COR-L47 (cell line): ENCODE measurements at places on chromosomes 7 and 10.

DNA sequence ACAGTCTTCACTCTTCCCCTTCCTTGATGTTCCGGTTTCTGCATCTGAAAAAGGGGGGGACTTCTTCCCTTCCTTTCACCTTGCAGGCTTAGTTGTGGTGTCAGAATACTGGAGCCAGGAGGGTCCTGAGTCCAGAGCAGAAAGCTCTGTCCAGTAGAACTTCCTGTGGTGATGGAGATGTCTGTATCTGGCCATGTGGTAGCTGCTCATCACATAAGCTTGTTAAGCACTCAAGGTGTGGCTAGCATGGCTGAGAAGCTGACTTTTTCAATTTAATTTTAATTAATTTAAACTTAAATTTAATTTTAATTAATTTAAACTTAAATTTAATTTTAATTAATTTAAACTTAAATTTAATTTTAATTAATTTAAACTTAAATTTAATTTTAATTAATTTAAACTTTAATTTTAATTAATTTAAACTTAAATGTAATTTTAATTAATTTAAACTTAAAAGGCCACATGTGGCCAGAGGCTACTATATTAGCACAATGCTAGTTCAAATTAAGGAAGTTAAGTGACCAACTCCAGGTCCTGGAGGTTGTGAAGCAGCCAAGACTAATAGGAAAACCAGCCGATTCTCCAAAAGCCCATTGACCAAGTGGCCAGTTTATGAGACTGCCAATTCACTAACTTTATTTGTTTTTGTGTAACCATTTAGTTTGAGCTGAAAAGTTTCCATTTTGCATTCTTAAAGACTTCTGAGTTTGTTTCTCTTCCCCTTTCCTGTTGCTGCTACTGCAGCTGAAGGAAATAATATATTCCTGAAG, 16.3 kb downstream of the MSRB2 start:
- DNase-seq: no peak

- no peak for DNase-seq
Measured at GRCh38 chr10:116627386-116627933, 6.7 kb downstream of the PNLIPRP2 start.

DNA sequence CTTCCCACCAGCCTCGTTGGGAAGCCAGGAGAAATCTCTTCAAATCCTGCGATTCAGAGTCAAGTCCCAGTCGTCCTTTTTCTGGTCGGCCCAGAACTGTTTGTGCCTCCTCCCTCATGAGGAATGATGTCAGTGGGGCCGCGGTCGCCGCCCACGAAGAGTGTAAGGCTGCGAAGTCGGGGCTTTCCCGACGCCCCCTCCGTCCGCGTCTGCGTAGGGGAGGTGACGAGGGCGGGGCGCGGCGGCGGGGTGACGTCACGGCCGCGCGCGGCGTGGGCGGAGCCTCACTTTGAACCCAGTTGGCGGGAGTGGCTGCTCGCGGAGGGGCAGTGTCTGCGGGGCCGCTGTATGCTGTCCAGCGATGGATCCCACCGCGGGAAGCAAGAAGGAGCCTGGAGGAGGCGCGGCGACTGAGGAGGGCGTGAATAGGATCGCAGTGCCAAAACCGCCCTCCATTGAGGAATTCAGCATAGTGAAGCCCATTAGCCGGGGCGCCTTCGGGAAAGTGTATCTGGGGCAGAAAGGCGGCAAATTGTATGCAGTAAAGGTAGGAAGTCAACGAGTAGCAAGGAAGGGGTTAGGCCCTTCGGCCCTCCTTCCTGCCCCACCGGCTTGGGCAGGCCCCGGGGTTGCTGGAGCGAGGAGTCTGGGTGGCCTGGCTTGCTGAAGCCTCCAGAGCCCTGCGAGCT, at the start of gene MASTL:
TSS of gene MASTL (plus strand) at position 287 of the 689 bp plus-strand sequence. CDS start at position 362, 75 bp downstream.
- DNase-seq: peak; percentile 48

GRCh38 chr10:14087566-14087965, 243.2 kb downstream of the FRMD4A start:
- peak; percentile 0 for DNase-seq

GRCh38 chr7:23523486-23524075, 8.2 kb downstream of the TRA2A start:
- DNase-seq: no peak

- peak; percentile 31 for DNase-seq
Measured at GRCh38 chr7:15555381-15555859, 6.4 kb downstream of the AGMO start.

DNA sequence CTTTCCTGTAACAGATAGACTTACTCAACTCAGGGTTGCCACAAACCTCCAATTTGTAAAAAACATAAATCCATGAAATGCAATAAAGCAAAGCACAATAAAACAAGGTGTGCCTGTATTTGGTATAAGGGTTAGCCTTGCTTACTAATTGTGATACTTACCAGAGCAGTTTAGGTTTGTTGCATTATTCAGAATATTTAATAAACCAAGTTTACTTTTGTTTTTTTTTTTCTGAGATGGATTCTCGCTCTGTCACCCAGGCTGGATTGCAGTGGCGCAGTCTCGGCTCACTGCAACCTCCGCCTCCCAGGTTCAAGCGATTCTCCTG, 79.6 kb downstream of the SEC61G start:
- DNase-seq: no peak

DNA sequence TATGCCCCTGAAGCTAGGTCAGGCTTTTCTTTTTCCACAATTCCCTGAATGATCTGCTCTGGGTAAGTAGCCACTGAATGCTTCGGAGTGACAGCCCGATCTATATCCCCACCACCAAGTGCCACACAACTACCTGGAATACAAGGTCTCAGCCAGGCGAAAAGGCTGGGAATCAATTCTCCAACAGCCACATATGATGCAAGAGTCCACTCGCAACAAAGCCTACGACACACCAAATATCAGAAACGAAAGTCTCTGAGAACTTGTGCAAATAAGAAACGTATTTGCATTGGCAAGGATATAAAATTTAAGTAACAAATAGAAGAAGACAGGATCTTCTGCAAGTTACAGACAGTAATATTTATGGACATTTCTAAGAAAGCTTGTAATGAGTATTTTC, 5.7 kb downstream of the HIPK2 start:
- no peak for DNase-seq

- no peak for DNase-seq
Measured at GRCh38 chr10:124423813-124424212, 5.1 kb upstream of the OAT start.

- no peak for DNase-seq
Measured at GRCh38 chr10:36640626-36641025, 484.8 kb upstream of the ANKRD30A start.

DNA sequence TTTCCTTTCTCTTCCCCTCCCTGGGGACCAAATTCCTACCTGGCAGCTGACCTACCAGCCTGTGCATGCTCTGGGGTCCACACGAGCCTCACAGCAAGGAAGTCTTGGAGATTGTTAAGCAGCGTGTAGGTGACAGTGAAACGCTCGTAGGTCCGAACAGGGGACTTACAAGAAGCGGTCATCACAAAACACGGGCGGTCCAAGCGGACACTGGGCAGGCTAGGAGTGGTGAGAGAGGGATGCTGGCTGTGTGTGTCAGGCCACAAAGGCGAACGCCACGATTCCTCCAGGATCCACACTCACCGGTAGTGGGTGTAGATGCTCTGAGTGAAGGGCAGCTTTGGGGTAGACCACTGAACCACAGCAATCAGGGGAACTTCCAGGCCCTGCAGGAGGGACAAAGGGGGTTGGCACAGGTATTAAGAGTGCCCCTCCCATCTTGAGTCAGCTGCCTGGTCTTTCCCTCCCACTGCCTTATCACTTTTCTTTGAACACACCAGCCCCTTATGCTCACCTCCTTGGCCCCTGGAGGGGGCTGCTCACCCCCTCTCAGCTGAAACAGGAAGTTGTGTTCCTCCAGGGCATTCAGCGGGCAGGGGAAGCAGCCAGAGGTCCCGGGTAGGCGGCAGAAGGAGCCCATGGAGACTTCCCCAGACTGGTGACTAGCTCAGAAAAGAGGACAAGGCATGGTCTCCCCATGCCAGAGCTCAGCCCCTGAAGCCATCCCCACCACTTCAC, 2.0 kb downstream of the TRAPPC14 start:
- no peak for DNase-seq

GRCh38 chr10:13915710-13916109, 328.9 kb downstream of the PRPF18 start:
- DNase-seq: no peak

DNA sequence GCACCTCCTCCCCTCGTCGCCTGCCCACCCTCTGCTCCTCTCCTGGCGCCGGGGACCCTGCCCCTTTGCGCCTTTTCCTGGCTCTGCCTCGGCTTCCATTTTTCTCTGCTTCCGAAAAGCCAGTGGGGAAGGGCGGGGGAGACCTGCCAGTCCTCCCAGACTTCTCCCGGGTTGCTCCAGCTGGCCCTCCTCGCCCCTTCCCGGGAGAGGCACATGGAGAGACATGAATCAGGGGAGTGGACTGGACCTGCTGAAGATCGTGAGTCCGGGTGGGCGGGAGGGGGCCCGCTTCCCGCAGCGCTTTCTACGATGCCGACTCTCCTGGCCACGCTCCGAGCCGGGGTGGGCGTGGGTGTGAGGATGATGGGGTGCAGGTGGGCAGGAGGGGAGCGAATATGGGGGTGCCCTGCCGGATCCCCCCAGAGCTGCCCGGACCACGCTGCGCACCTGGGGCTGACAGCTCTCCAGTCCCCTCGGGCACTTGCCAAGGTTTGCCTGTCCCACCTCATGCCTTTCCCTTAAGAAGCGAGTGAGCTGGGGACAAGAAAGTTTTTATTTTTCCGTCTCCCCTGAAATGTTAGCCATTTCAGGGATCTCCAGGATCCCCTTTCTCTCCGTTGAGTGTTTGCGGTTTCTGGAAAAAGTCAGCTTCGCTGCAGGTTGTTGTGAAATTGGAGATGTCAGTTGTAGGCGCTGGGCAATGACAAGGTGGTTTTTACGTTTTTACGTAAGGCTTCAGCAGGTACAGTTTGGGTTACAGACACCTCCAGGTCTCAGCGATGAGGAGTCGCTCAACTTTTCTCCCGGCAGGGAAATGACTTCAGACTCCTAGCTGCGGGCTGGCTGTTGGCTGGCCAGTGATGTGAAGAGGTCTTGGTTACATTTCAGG, 977 bp downstream of the CACNB2 start:
- no peak for DNase-seq

- DNase-seq: no peak
Measured at GRCh38 chr7:50826371-50827172, 43.9 kb upstream of the GRB10 start.

- DNase-seq: no peak
Measured at GRCh38 chr10:126702181-126702580, 31.7 kb upstream of the C10orf90 start.

- peak; percentile 33 for DNase-seq
Measured at GRCh38 chr7:117993377-117994003, 120.2 kb upstream of the CTTNBP2 start.

- peak; percentile 71 for DNase-seq
Measured at GRCh38 chr7:50598460-50599343, 33.5 kb upstream of the DDC start.

- DNase-seq: peak; percentile 67
Measured at GRCh38 chr7:140673063-140673773, 473 bp downstream of the ADCK2 start.

- DNase-seq: no peak
Measured at GRCh38 chr7:127911968-127912511, 119.2 kb downstream of the LRRC4 start.

DNA sequence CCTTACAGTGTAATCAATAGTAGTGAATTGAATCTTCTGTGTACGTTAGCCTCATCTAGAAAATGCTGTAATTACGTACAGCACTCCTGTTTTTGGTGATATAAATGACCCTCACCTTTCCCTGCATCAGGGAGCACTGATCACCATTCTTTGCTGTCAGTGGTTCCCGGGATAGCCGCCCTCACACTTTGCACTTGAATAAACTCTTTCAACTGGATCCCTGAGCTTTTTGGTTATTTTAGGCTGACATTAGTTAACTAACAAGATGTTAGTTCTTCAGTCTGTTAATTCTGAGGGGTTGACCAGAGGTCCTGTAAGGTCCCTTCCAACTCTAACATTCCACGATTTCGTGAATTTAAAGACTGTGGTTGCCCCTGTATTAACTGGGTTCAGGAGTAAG, 23.4 kb upstream of the ZC3HAV1 start:
- no peak for DNase-seq

DNA sequence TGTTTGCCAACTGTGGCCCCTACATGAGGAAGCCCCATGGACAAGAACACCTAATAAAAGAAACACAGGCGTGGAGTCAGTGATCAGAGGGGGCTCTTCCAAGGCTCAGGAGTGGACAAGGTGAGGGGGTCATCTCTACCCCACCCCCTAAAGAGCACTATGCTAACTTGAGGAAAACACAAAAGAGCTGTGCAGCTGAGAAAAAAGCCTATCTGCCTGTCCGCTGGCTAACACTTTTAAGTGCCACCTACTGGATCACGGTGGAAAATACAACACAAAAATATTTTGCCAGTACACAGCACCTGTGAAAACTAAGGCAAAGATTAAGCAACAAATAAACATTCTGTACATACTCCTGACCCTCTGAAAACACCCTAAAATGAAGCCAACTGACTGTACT, 53.1 kb upstream of the COBL start:
- peak; percentile 14 for DNase-seq

GRCh38 chr7:29859524-29860185, 53.3 kb downstream of the WIPF3 start:
- DNase-seq: no peak

- no peak for DNase-seq
Measured at GRCh38 chr7:134174795-134175261, 47.7 kb downstream of the LRGUK start.

- no peak for DNase-seq
Measured at GRCh38 chr10:36096576-36096975, 454.5 kb upstream of the FZD8 start.

GRCh38 chr10:16952080-16952479, 134.9 kb upstream of the RSU1 start:
- no peak for DNase-seq

DNA sequence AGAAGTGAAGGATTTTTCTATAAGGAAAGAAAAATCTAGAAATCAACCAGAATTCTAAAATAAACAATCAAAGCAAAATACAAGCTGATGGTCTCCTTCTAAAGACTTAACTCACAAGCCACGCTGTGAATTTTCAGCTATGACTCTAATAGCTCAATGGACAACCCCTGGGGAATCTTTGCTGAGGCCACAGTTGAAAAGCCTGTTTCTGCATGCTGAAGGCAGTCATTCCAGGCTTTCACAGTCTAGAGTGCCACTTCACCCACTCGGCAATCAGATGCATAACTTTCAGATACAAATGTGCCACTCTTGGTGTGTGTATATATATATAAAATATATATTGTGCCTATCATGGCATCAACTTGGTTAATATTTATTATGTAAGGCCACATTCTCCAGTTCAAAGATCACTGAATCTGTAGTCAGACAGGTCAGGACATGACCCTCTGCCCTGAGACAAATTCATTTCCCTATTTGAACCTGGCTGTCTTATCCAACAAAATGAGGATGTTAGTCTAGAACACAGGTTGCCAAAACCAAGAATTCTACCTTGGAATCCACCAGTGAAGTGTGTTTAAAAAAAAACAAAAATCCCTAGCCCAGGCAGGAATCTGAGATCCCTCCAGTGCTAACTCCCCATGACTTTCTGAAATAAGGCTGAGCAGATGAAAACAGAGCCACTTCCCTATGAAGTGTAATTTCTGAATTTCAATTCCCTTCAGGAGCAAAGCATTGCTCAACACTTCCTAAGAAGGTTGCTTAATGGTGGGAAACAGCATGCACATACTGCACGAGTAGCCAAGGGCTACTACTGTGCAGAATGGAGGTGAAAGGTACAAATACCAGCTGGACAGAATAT, 9.9 kb downstream of the LIPA start:
- DNase-seq: no peak
